ENCODE measurements at places on chromosomes 3 and 15.
A peak's percentile ranks its signal among the peaks of the same experiment; 100 is the strongest.

DNA sequence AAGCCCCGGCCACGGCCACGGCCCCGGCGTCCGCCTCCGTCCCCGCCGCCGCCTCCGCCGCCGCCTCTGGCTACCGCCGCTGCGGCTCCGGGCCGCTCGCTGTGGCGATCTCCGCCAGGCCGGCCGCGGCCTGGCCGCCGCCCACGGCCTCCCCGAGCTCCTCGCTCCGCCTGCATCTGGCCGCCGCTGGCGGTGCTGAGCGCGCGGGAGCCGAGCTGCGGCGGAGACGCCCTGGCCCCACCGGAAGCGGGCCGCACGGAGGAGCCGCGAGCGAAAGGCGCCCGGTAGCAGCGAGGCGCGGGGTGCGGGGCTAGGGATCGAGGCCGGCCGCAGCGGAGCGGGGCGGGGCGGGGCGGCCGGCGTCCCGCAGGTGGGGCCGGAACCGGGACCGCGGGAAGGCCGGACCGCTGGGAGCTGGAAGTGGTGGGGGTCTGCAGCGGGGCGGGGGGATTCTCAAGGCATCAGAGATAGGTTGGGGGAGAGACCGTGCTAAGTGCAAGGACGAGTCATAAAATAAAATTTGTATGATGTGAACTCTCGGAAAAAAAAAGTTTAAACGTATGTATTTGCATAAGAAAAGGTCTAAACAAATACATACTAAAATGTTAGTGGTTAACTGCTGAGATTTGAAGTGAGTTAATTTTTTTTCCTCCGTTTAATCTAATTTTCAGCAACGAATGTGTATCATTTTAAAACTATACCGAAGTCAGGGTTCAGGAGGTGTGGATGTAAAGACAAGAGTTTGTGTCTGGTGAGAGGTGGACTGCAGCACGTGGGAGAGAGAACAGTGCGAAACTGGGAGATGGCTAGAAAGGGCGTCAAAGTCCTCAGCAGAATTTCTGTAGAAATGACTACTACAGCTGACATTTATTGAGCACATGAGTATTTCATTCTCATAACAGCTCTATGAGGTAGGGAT, at the start of gene AVEN:
Gene AVEN, minus strand, starts transcription at position 334 of the 919 bp plus-strand sequence. Its CDS starts 158 bp downstream, at position 176.
- DNase-seq: peak; percentile 77

DNA sequence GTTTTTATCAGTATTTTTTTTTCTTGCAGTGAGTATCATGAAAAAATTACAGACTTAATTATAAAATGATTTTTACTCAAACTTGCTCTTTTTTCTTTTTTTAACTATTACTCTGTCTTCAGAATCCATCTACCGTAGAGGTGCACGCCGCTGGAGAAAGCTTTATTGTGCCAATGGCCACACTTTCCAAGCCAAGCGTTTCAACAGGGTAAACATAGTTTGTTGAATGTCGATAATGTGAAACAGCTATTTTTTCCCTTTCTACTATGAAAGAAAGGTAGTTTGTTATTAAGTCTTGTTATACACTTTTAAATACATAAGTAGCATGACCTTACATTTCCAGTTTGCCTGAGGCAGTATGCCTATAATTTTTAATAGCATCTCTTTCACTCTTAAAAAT, 45.6 kb downstream of the PRKCI start:
- no peak for DNase-seq

DNA sequence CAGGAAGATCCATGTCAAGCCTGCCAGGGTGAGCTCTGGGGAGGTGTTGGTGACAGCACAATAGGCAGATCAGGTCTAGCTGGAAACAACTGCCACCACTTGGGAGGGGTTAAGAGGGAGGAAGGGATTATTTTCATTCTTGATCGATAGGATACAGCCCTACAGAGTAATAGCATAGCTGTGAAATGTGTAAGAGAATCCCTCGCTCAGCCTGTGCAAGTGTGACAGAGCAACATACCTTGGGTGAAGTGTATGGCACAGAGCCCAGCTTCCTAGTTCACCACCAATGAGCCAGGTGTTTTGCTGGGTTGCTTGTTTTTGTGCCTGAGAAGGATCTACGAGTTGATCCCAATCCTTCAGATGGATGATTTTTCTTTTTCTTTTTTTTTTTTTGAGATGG, 9.2 kb upstream of the DCUN1D1 start:
- DNase-seq: no peak

DNA sequence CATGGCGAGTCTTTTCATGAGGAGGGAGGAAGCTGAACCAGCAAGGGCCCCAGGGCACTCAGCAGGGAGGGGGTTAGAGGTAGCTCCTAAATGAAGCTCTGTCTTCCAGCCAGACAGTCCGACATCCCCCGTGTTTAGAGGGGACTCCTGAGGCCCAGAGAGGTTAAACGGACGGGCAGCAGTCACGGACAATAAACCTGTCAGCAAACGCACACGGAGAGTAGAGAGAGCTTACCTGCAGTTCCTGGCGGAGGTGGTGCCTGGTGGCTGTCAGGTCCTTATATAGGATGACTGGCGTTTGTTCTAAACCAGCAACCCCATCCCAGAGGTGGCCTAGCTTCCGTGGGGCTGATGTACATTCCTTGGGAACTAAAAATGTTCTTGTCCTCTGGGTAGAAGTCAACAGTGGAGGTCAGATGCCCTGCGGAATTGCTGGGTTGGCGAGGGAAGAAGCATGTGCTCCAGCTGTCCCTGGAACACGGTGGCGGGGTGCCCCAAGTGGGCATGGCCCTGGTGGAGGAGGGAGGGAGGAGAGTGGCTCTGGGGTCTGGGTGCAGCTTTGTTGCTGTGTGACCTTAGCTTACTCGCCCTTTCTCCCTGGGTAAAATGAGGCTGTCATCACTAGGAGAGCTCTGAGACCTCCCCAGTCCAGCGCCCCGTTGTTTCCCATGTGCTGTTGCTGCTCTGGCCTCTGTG, 2.1 kb downstream of the GHRL start:
- DNase-seq: no peak

- no peak for DNase-seq
These were observed 258.3 kb downstream of the IL5RA start for GRCh38 chr3:2851835-2852234.

- no peak for DNase-seq
These were observed 46.6 kb upstream of the DUSP7 start for GRCh38 chr3:52102934-52103333.

DNA sequence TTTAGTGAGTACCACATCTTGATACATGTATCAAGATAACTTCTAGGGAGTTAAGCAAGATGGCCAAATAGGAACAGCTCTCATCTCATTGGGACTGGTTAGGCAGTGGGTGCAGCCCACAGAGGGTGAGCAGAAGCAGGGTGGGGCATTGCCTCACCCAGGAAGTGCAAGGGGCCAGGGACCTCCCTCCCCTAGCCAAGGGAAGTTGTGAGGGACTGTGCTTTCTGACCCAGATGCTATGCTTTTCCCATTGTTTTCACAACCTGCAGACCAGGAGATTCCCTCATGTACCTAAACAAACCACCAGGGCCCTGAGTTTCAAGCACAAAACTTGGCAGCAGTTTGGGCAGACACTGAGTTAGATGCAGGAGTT, 665.0 kb upstream of the CBLB start:
- DNase-seq: no peak

- no peak for DNase-seq
These were observed 31.7 kb downstream of the TMEM212 start for GRCh38 chr3:171874879-171875278.

- DNase-seq: no peak
These were observed 265.8 kb downstream of the RPLP1 start for GRCh38 chr15:69718436-69718835.

- no peak for DNase-seq
These were observed 60.7 kb downstream of the B3GNT5 start for GRCh38 chr3:183313764-183314163.

- DNase-seq: no peak
These were observed 13.2 kb downstream of the FSTL1 start for GRCh38 chr3:120437559-120437958.

DNA sequence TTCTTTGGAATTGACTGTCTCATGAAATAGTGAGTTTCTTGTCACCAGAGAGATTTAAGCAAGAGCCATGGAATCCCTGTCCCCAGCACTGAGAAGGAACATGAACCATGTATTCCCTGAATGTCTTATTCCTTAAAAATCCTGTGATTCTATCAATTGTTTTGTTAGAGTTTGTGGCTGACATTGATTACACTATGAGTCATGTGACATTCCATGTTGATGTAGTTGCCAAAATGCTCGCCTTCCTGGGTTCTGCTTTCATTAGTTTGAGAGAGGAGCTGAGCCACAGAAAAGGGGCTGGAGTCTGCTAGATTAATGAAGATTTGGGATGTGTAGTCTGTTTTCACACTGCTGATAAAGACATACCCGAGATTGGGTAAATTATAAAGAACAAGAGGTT, 294.9 kb upstream of the CTDSPL start:
- no peak for DNase-seq

- DNase-seq: no peak
These were observed 45.6 kb upstream of the STRIT1 start for GRCh38 chr3:155339052-155339451.

DNA sequence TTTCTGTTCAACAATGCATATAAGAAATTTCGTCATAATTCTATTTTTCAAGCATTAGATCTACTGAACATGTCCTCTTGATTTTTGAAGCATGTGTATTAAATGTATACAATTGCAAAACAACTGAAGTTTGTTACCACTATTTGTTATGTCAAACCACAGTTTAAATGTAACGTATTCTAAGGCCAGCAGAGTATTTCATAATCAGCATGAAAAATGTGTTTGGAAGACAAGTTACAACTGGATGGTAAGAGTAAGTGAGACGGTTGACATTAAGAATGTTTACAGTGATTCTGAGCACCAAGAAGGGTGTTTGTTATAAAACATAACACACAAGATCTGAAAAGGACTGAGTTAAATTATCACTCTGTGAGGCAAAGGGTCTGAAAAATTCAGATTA, 738.4 kb downstream of the PLOD2 start:
- DNase-seq: no peak

GRCh38 chr3:114857299-114857701, 289.8 kb downstream of the ZBTB20 start:
- no peak for DNase-seq

GRCh38 chr3:40108643-40109042, 200.9 kb upstream of the EIF1B start:
- no peak for DNase-seq

DNA sequence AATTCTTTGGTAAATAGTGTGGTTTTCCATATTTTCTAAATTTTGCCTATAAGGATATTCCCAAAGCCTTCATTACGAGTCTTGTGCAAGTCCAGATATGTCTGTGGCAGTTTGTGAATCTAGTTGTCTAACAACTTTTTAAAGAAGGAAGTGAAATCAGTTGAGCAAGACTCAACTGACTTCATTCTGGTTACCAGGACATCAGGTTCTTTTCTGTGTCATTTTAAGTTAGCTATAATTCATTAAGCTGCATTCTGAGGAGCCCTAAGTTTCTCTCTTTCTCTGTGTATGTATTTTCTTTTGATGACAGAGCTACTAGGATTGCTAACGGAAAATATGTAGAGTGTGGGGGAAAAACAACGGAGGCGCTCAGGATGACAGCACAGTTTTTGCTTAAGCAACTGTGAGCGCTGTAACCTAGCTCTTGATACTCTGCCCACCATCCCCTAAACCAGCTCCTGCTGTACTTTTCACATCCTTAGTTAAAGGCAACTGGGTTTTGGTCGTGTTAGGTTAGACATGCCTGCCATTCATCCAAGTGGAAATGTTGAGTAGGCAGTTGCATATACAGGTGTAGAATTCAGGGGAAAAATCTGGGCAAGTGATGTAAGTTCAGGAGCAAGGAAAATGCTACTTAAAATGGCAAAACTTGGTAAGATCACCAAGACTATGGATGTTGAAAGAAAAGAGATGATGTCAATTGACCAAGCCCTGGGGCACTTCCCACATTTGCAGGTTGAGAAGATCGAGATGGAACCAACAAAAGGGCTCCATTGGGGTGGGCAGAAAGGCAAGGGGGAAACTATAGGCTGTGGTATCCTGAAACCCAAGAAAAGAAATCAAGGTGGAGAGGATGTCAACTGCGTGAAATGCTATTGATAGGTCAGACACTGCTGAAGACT, 9.2 kb downstream of the MFSD1 start:
- DNase-seq: no peak

- DNase-seq: no peak
These were observed 12.8 kb upstream of the ARRDC4 start for GRCh38 chr15:97947465-97948260.

DNA sequence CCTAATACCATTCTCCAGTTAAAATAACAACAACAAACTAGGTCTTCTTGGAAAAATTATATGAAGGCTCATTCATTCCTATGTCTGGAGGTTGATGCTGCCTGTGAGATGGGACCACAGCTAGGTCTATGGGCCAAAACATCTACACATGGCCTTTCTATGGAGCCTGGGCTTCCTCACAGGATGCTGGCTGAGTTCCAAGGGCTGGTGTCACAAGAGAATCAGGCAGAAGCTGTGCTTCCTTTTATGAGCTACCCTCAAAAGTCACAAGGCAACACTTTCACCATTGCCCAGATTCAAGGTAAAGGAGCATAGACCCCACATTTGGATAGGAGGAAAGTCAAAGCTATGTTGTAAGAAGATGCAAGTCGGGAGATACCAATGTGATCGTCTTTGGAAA, 4.6 kb upstream of the RTP2 start:
- DNase-seq: no peak

GRCh38 chr3:46882377-46883053, 5.0 kb downstream of the PTH1R start:
- no peak for DNase-seq

DNA sequence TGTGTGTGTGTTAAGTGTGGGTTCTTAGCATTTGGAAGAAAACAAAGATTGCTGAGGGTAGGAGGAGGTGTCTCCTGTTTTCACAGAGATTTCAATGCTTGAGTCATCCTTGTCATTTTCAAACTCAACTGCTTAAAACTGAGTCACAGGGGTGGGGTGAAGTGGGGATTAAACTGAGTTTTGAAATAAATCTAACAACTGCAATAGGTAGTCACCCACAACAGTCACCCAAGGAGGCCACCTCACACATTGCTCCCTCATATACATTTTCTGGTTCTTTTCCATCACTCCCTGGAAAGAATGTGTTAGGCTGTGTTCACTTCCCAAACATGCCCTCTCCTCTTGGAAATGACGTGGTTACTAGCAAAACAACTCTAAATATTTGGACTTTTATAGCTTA, 187.7 kb upstream of the CMC1 start:
- peak; percentile 60 for DNase-seq

DNA sequence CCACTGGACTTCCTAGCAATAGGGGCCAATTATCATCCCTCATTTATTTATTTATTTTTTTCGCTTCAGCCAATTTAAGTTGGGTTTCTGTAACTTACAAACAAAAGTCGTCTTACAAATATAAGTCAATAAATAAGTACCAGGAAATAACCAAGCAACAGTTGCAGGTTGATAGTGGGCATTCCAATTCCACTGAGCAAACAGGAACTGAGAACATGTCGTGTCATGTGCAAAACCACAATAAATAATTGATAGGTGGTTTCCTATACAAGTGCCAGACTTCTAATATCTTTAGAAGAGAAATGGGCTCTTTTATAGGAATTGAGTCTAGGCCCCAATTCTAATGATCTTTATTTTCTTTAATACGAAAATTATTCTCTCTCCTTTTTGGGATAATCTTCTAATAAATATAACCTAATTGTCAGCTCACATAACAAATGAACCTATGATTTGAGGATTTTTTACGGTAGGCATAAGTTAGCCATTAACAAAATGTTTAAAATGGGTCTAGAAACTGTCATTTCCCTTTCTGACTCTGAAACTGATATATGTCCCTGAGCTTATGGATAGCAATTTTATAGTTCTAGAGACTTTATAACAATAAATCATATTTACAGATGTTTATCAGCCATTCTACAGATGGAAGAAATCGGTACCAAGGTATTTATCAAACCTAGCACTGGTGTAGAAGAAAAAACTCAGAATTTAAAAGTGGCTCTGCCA, 571.8 kb downstream of the FOXP1 start:
- no peak for DNase-seq

- DNase-seq: no peak
These were observed 92.5 kb downstream of the BDH1 start for GRCh38 chr3:197463279-197463678.

- no peak for DNase-seq
These were observed 20.9 kb downstream of the GMPS start for GRCh38 chr3:155891321-155891720.

All from activated CD4-positive, alpha-beta T cell treated with anti-CD3 and anti-CD28 coated beads for 36 hours (primary cell).